Chondrocyte (in vitro differentiated cells): ENCODE measurements at places on chromosomes 12 and 14. TPM values are rescaled to one million over a fixed set of nuclear protein-coding genes. Genes with fewer than 3 reads are reported as not detected.
A peak's percentile ranks its signal among the peaks of the same experiment; 100 is the strongest.

DNA sequence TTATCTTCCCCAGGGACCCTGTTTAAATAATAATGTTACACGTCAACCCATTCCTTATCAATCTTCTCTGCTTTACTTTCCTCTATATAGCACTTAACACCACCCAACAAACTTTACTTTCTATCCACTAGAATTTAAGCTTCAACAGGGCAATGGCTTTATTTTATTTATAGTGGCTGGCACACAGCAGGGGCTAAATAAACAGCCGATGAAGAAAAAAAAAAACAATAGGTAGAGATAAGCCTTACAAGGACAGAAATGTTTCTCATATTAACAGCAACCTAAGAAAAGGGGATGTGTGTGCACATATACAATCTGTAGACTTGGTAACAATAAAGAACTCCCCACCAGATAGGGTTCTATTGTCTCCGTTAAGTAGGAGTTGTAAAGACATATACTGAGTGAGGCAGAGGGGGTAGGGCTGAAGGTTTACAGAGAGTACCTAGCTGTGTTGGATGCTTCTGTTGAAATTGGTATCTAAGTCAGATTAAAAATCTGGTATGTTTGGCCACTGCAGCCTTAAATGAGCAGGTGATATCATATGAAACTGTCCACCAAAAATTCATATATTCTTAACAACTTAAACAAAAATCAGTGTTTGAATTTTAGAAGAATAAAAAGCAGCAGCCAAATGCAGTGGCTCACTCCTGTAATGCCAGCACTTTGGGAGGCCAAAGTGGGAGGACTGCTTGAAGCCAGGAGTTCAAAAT, 24.7 kb upstream of the AP4S1 start:
- peak overlapping the region; percentile 42 for H3K27ac ChIP-seq
- H3K36me3 ChIP-seq = peaks cover 11% of the 10 kb centered on the region
- peaks cover 39% of the 10 kb centered on the region for H3K4me1 ChIP-seq
- no peak for DNase-seq
- H3K27me3 ChIP-seq = no peaks in the 10 kb centered on the region

DNA sequence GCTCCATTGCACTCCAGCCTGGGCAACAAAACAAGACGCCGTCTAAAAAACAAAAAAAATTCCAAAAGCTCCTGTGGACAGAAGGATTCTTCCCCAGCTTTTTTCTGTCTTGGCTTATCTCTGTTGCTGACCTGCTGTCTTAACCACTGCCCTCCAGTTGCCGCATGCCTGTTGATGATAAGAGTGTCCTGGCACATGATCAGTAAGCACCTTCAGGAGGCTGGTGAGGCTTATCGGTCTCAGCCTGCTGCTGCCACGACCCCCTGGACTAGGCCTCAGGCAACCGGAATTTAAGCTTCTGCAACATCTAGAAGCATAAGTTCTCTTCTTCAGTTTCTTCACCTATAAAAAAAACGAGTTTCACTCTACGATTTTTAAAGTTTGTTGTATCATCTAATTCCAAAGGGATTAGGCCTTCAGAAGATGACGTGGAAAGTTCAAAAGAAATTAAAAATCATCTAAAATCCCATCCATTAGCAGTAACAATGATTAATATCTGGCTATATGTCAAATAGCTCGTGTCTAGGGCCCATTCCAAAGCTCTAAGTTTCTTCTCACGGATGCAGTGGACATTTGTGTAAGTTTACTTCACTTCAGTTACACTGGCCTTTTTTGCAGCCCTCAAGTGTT, 46.4 kb downstream of the RESF1 start:
- peaks cover 4% of the 10 kb centered on the region for H3K36me3 ChIP-seq
- H3K27ac ChIP-seq = no peak overlapping the region

The AP4S1 gene
- 4.4 to 8.5 TPM (median 5.3 TPM) in 3 replicates for total RNA-seq

The ZDHHC22 gene
- total RNA-seq = 0.13 to 0.30 TPM (median 0.15 TPM) in 3 replicates

- DNase-seq = no peak
- H3K36me3 ChIP-seq = peaks cover 16% of the 10 kb centered on the region
Observed at GRCh38 chr12:95859344-95859816, 628 bp downstream of the SNRPF start.

- H3K4me3 ChIP-seq = no peak overlapping the region
- DNase-seq = no peak
- no peak overlapping the region for H3K27ac ChIP-seq
- no peaks in the 10 kb centered on the region for H3K27me3 ChIP-seq
Observed at GRCh38 chr12:3803865-3804472, 51.1 kb upstream of the CRACR2A start.

The ZNF140 gene
- total RNA-seq = 13.0 to 16.6 TPM (median 13.3 TPM) in 3 replicates

The LYZ gene
- total RNA-seq = not detected in 3 replicates

GRCh38 chr12:106130474-106131113, 8.2 kb downstream of the NUAK1 start:
- no peak for DNase-seq
- H3K4me3 ChIP-seq = no peak overlapping the region
- H3K4me1 ChIP-seq = peaks cover 100% of the 10 kb centered on the region
- H3K36me3 ChIP-seq = peaks cover 10% of the 10 kb centered on the region

DNA sequence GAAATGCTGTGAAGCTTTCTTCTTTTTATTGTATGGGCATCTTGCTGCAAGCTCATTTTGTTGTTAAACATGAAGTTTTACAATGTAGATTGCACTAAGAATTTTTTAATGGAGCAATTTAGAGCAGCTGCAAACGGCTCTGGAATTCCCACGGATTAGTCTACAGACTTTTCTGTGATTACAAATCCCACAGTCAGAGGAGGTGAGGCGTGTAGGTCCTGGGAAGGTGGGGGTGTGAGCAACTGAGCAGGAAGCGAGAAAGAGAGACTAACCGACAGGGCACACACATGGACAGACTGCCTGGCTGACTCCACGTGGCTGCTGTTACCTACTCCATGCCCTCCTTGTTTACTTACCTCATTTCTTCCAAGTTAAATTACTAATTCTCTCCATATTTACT, 348.5 kb downstream of the NPAS3 start:
- no peak for DNase-seq
- H3K27ac ChIP-seq = no peak overlapping the region
- H3K4me1 ChIP-seq = peaks cover 3% of the 10 kb centered on the region
- H3K36me3 ChIP-seq = no peaks in the 10 kb centered on the region
- no peak overlapping the region for H3K4me3 ChIP-seq
- no peaks in the 10 kb centered on the region for H3K27me3 ChIP-seq

- no peaks in the 10 kb centered on the region for H3K4me1 ChIP-seq
- no peak overlapping the region for H3K4me3 ChIP-seq
- no peak overlapping the region for H3K27ac ChIP-seq
- no peak for DNase-seq
- peaks cover 3% of the 10 kb centered on the region for H3K36me3 ChIP-seq
- peaks cover 14% of the 10 kb centered on the region for H3K27me3 ChIP-seq
Observed at GRCh38 chr12:79357048-79357447, 333.7 kb downstream of the PAWR start.

GRCh38 chr12:120844768-120845449, 59.2 kb downstream of the SPPL3 start:
- no peak overlapping the region for H3K27ac ChIP-seq
- no peaks in the 10 kb centered on the region for H3K27me3 ChIP-seq
- no peak for DNase-seq
- no peaks in the 10 kb centered on the region for H3K36me3 ChIP-seq
